Left lung (tissue), 14 donors: ENCODE measurements at places on chromosomes 7 and 10. TPM values are rescaled to one million over a fixed set of nuclear protein-coding genes. Genes with fewer than 3 reads are reported as not detected.

GRCh38 chr10:120715171-120715570, 136.0 kb upstream of the WDR11 start:
- no peak for DNase-seq

The CACNB2 gene
- polyA plus RNA-seq: 11.5 TPM

The GPR141 gene
- 1.2 TPM for polyA plus RNA-seq

The HOXA9 gene
- polyA plus RNA-seq: 0.48 TPM

- DNase-seq: no peak
Measured at GRCh38 chr7:12831024-12831423, 143.6 kb downstream of the ARL4A start.

DNA sequence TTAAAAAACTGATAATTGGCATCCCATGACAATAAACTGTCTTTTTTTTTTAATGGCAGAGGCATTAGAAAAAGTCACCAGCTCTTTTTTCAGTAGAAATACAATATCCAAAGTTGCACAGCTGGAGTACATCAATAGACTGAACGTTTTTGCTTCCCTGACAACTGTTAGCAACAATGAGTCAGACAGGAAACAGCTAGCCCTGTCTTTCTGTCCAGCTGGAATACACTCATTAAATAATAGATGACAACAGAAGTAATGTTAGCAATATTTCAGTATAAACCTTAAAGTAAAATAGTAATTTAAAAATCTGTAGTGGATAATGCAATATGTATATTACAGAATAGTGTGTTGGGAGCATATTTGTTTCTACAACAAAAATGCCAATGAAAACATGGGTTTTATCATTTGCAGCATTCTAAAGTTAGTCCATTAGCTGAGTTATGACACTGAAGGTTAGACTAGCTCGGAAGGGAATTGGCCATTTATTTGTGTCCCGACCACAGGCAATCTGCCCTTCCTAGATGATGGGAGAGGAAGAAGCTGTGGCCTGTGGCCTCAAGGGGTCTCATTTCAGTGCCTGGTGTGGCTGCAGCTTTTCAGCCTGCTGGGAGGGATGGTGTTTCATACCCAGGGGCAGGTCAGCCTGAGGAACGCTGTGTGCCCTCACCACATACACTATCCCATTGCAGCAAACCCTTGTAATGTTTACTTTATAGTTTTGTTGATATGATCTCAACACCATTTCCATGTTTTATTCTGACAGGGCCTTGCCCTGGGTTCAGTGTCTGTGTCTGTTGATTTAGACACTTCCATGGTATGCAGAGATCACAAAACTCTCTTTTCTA, 173.3 kb downstream of the SLC16A9 start:
- DNase-seq: no peak

GRCh38 chr10:7601023-7601656, 65.6 kb downstream of the ITIH5 start:
- peak; percentile 63 for DNase-seq

DNA sequence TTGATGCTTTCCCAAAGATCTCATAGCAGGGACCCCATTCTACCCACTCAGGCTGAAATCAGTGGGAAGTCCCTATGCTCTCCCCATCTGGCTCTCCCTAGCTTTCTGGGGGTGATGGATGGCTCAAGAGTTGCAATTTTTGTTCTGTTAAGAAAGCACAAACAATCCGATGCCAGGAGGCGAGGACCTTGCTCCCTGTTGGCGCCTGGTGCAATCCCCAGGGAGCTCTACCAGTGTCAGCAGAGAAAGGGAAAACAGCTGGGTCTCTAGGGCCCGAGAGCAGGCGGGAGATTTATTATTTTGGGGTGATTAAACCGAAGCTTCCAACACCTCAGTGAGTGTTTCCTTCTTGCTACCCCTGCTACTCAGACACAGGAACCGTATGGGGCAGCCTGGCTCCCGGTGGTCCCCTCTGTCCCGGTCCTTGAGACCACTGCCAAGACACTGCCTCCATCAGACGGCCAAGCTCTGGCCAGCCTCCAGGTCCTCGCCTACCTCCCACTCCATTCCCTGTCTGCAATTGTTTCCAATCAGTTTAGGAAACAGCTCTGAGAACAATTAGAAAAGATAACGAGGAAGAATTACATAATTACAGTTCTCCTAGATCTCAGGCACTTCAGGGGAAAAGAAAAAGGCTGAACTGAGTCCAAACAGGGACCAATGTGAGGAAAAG, 147.9 kb downstream of the PLXNA4 start:
- DNase-seq: no peak

DNA sequence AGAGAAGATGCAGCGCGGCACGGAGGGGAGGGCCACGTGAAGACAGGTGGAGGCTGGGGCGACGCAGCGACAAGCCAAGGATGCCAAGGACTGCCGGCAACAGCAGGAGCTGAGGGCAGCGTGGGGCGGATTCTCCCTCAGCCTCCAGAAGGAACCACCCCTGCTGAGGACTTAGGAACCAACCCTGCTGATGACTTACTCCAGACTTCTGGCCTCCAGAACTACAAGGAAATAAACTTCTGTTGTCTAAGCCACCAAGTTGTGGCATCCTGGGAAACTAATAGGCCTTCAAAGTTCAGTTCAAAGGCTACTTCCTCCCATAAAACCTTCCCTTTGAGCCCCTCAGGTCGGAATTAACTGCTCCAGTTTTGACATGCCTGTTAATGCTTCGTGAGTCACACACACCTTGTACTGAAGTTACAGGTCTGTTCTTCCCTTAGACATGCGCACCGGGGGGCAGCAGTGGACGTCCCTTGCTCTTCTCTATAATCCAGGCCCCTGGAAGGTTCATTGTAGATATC, 88.4 kb upstream of the RHEB start:
- DNase-seq: no peak

DNA sequence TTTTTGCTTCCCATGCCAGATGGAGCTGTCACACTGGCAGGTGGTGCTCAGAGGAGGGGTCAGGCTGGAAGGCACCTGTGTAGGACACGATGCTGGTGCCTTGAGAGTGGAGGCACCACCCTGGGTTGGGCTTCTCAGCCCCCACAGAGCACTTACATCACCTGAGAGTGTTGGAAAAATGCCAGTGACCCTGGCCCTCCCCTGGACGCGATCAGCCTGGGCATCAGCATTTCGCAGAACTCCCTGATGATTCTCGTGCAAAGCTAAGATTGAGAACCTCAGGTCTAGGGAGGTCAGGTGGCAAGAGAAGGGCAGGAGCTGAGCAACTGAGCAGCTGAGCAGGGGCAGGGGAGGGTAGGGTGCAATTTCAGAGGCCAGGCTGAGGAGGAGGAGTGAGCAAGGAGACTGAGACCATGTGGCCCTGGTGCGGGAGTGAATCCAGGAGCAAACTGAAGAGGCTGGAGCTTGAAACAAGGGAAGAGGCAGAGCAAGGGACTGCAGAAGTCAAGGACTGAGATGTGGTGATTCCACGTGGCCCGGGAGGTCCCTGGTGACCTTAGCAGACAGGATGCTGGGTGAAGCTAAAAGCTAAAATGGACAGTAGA, 24.7 kb upstream of the GRID1 start:
- no peak for DNase-seq

The PMS2 gene
- polyA plus RNA-seq: 19.7 TPM

GRCh38 chr7:128165927-128166420, 75.1 kb upstream of the LEP start:
- DNase-seq: no peak

GRCh38 chr7:130486954-130487436, 4.9 kb upstream of the MEST start:
- DNase-seq: no peak

The C10orf67 gene
- 0.48 TPM for polyA plus RNA-seq

The TBX20 gene
- polyA plus RNA-seq: not detected

DNA sequence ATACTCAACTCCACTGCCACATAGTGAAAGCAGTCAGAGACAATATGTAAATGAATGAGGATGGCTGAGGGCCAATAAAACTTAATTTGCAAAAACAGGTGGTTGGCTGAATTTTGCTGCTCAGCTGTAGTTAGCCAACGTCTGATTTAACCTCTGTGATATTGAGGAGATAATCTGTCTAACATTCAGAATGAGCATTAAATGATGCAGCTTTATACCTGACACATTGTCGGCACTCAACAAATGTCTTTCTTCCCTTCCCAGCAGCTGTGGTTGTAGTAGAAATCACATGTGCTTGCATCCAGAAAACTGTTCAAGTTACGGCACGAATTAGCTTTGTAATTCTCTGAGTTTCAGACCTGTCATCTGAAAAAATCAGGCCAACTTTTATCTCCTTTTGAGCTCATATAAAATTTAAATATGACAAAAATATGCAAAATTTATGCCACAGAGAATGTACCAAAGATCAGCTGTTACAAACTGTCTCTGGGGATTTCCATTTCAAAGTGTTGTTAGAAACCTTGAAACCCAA, 1239.7 kb downstream of the GATA3 start:
- DNase-seq: no peak
